ENCODE measurements at places on chromosomes 1 and 21.

GRCh38 chr1:1106510-1107221 is 9.2 kb downstream of the C1orf159 start:
- no peak for DNase-seq

GRCh38 chr1:209583408-209583807 is at the start of gene CAMK1G:
TSS of gene CAMK1G (plus strand) at chr1:209583714. CDS start at chr1:209594984, 11,270 bp downstream.
- DNase-seq = no peak

GRCh38 chr1:37069406-37069805 is 35.1 kb upstream of the GRIK3 start:
- DNase-seq = no peak

GRCh38 chr1:10696977-10697376 is 99.5 kb downstream of the CASZ1 start:
- DNase-seq = no peak

DNA sequence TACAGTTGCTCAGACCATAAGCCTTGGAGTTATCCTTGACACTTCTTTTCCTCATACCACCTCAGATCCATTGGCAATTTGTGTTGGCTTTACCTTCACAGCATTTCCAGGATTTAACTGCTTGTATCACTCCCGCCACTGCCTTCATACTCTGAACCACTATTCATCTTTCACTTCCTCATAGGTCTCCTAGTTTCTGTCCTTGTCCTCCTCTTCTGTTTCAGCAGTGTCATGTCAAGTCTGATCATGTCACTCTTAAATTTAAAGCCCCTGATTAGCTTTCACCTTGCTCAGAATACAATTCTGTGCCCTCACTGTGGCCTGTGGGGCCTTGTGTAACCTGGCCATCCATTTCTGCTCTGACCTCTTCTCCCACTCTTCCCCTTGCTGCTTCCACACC is 34.7 kb upstream of the C1orf115 start:
- DNase-seq = no peak

DNA sequence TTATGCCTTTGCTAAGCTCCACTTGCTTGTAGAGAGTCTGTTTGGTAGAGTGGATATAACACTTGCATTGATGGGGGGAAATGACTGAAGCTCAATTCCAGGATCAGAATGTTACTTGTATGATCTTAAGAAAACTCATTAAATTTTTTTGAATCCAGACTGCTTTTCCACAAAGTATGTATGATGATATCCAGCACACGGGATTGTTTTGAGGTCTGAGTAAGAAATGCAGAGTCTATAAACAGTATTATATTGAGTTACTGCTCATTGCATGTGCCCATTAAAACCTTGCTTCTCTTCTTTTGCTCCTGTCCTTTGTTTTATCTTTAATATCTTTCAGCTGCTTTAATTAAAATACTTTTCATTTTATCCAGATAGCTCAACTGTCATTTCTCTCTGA is 570.4 kb upstream of the ZRANB2 start:
- no peak for DNase-seq

DNA sequence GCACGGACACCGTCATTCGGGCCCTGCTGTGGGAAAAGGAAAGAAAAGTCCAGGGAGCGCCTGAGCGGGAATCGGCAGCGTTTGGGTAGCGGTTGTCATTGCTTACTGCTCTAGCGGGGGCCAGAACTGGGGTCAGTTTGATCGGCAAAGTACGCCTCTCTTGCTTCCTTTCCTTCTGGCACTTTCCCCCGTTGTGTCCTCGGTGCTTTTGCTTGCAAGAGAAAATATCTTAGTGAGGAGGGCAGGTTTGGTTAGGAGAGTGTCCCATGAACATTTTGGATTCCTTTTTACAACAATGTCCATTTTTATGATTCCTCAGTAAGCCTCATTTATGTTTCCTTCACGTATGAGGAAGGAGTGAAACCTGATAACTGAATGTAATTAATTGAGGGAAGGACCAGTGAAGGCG is 670 bp downstream of the ST3GAL3 start:
- no peak for DNase-seq

DNA sequence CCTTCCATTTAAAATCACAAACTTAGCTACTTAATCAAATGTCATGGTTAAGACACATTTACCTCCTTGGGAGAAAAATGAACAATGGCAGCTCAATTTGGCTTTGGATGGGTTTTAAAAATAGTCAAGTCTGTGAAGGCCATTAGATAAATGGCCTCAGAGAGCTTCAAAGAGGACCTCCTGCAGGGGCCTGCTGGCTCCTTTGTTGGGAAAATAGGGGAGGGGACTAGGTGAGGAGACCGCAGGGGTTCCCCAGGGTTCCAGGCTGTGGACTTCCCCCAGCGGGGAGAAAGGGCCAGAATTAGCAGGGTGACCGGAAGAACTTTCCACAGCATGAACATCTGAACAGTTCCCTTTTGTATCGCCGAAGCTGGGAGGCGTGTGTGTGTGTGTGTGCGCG is 3.4 kb upstream of the AJAP1 start:
- DNase-seq = no peak

DNA sequence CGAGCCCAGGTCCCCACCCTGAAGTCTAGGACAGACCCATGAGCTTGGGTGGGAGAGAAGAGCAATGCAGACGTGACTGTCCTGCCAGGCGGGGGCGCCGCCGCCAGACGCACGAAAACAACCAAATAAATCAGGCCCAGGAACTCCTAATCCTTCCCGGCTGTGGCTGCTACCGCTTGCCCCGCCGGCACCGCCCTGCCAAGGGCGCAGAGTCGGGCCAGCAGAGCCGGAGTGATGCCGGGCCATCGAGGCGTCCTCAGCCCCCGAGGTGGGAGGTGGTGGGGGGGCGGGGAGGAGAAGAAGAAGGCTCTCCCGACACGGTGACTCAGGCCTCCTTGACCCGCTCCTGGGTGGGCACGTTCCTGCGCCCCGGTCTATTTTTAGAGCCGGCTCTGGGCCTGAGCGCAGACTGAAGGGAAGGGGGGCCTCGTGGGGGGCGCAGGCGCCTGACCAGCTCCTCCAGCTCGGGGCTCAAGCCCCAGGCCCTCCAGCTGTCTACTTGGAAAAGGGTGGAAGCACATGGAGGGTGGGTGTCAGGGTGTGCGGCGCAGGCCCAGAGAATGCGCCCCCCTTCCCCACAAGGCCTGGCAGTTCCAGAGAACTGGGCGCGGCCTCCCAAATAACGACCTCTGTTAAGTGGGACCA is 10.7 kb upstream of the COL16A1 start:
- no peak for DNase-seq

DNA sequence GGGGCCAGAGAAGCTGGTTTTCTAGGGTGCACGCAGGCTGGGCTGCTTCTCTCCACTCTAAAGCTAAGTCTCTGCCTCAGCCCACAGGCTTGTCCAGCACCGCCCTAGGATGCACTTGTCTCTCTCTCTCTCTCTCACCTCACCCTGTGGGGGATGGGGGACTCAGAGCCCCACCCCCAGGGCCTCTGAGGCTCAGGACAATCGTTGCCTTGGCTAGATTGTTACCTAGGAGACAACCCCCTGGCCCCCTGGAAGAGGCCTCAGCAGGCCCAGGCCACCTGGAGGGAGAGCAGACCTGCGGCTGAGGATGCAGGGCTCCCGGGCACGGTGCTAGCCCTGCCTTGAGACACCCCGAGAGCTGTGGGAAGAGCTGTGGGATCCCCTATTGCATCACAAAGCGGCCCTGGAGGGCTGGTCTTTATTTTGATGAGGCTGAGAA is at the start of gene ACTRT2:
TSS of gene ACTRT2 (plus strand) at position 235 of the 439 bp plus-strand sequence. CDS start 220 bp downstream, outside the sequence.
- no peak for DNase-seq

DNA sequence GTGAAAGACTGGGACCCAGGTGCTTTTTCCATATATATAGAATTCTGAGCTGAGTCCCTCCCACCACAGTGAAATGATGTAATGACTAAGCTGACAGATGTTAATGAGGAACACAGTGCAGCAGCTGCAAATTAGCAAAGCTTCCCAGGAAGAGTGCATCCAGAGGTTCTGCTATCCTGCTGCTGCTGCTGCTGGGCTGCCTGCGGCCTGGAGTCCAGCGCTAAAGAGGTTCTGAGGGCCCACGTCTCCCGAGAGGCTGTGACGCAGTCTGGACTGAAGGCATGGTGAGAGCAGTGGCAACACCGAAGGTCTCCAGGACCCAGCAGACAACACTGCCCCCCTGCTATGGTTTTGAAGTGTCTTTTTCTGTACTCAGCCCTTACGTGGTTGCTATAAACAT is 63.9 kb downstream of the URB2 start:
- no peak for DNase-seq

GRCh38 chr1:24695202-24695974 is 49.9 kb upstream of the CLIC4 start:
- DNase-seq = no peak

- no peak for DNase-seq
Measured at GRCh38 chr1:1614204-1614953, 921 bp upstream of the MIB2 start.

GRCh38 chr1:202802034-202802433 is 6.2 kb downstream of the KDM5B start:
- no peak for DNase-seq

DNA sequence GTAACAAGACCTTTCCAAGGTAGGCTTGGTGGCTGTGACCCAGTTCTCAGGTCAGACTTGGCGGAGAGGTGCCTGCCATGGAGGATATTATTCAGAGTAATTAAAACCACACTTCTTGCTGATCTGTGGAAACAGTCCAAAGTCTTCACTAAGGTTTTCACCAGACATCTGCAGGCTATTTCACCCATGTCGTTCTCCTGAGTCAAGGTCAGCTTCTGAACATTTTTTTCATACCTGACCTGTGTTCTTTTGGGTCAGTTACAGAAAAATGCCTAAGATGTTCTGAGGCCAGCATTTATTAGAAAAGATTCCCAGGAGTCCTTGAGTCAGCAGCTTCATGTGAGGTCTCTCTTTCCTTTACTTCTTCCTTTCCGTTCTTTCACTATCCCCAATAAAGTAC is 54.9 kb downstream of the RGL1 start:
- DNase-seq = no peak

- no peak for DNase-seq
Measured at GRCh38 chr1:86756062-86756406, 51.7 kb downstream of the SH3GLB1 start.

DNA sequence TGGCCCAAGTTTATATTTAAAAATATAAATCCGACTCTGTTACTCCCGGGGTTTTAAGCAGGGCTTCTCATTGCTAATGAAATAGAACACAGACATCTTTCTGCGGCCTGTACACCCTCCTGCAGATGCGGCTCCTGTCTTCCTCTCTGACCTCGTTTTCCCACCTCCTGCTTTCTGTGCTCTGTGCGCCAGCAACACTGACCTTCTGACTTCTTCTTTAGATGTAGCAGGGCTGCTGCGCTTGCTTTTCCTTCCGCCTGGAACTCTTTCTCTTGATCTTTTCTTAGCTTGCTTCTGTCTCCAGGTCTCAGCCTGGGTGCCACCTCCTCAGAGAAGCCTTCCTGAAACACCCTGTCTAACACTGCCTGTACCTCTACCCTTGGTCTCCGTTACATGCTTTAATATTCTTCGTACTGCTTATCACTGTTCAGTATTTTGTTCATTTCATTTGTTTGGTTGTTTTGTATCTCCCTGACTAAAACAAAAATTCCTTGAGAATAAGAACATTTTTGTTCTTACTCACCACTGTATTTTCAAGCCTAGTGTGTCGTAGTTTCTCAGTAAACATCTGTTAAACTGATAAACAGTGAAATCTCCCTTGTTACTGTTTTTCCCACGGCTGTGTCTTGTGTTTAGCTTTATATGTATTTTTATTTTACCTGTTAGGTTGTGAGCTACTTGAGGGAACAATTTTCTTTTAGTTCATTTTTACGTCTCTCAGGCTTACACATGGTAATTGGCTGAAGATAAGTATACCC is 79.0 kb downstream of the ST3GAL3 start:
- no peak for DNase-seq

GRCh38 chr1:170150016-170150415 is 4.3 kb downstream of the NTMT2 start:
- no peak for DNase-seq

GRCh38 chr1:80929868-80930508 is 870.7 kb upstream of the ADGRL2 start:
- DNase-seq = no peak

DNA sequence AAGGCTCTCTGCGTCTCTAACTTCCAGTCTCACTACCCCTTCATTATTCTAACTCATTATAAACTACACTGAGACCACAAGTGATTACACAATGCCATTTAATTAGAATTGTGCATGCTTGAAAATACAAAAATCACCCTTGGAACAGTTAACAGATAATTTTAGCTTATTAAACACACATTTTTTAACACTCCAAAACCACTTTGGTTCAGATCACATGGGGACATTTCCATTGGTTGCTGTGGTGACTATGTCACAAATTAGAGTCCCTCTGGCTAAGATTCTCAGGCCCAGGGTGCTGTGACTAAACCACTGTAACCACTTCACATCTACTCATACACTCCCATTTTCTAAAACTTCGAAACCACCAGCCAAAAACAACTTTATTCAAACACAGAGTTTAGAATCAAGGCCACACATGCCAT is 43.0 kb downstream of the JAK1 start:
- no peak for DNase-seq

- no peak for DNase-seq
Measured at GRCh38 chr1:6870086-6870485, 84.8 kb downstream of the CAMTA1 start.

DNA sequence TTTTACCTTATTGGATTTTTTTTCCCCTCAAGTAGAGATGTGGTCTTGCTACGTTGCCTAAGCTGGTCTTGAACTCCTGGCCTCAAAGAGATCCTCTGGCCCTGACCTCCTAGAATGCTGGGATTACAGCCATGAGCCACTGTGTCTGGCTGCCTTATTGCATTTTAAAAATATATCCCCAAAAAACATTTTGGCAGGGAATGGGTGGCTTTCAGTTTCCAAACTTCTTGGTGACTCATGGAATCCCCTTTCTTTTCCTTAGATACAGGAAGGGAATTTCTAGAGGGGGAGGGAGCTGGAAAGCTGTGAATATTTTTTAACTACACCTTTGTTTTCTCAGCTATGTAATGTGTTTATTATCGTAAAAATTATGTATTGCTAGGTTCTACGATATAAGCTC is 73.3 kb downstream of the SNRPE start:
- no peak for DNase-seq

- DNase-seq = no peak
Measured at GRCh38 chr1:58064166-58064565, 482.4 kb downstream of the OMA1 start.

GRCh38 chr1:84259989-84260388 is 41.5 kb upstream of the SAMD13 start:
- no peak for DNase-seq

Measured in stimulated activated CD8-positive, alpha-beta memory T cell treated with anti-CD3 and anti-CD28 coated beads, Interleukin-7, amount 100 ng/mL, for 1 hour (primary cell).